Lung (tissue), 17 donors: ENCODE measurements at places on chromosomes 1 and 21. TPM values are rescaled to one million over a fixed set of nuclear protein-coding genes. Genes with fewer than 3 reads are reported as not detected.

- no peaks in the 10 kb centered on the region for H3K27me3 ChIP-seq
- DNase-seq, result no peak
- no peak overlapping the region for H3K27ac ChIP-seq
- peaks cover 6% of the 10 kb centered on the region for H3K4me1 ChIP-seq
- H3K36me3 ChIP-seq, result no peaks in the 10 kb centered on the region
Observed at GRCh38 chr1:88509379-88509778, 174.7 kb upstream of the PKN2 start.

DNA sequence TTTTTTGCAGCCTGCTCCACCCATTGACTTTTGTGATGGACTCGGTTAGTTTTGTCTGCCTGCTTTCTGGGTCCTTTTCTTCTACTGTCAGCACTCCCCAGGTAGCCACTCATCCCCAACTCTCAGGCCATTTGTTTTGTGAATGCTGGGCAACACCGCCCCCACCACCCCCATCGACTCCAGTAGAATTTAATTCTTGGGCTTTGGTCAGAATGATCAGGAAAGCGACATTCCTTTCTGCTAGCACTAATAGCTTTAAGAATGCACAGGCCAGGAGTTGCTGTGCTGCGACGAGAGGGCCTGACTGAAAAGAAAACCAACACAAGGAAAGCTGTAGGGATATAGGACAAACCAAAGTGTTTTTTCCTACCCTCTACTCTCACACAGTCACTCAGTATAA lies 144.4 kb downstream of the CDC7 start:
- H3K27ac ChIP-seq, result no peak overlapping the region
- no peaks in the 10 kb centered on the region for H3K36me3 ChIP-seq
- DNase-seq, result no peak
- H3K27me3 ChIP-seq, result no peaks in the 10 kb centered on the region
- no peaks in the 10 kb centered on the region for H3K4me1 ChIP-seq

LRRC53 gene
- total RNA-seq, result not detected

DNA sequence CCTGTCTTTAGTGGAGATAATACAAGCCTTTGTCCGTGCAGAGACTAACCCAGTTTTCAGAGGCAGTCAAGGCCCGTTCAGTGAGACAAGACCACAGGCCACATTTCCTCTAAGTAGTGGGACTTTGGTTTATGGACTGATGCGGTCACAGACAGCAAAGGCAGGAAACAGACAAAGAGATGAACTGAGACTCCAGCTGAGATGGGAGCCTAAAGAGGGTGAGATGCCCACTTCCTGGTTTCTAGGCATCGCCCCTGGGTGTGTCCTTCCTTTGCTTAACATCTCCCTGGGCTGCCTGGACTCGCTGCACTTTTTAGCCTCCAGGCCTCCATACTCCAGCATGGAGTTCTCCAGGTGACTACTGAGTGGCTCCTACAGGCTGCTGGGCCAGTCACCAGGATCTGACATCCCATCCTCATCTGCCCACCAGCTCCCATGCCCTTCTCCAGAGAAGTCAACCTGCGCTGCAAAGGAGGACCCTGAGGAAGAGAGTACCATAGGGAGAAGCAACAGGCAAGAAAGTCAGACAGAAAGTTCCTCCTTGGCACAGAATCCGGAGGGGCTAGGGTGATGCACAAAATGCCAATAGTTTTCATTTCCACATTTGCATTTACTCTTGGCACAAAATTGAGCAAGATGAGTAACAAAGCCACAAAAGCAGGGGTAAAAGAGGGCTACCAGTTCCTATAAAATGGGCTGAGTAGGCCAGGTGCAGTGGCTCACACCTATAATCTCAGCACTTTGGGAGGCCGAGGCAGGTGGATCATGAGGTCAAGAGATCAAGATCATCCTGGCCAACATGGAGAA lies 15.1 kb downstream of the THEMIS2 start:
- peaks cover 9% of the 10 kb centered on the region for H3K36me3 ChIP-seq
- H3K4me1 ChIP-seq, result no peaks in the 10 kb centered on the region
- no peak for DNase-seq
- no peaks in the 10 kb centered on the region for H3K27me3 ChIP-seq

SPATA45 gene
- total RNA-seq, result not detected

GRCh38 chr1:100730130-100730529 lies 10.6 kb downstream of the VCAM1 start:
- no peak overlapping the region for H3K27ac ChIP-seq
- H3K4me3 ChIP-seq, result no peak overlapping the region
- peaks cover 26% of the 10 kb centered on the region for H3K4me1 ChIP-seq
- no peaks in the 10 kb centered on the region for H3K27me3 ChIP-seq

- no peak overlapping the region for H3K27ac ChIP-seq
- no peak for DNase-seq
- H3K36me3 ChIP-seq, result no peaks in the 10 kb centered on the region
- no peaks in the 10 kb centered on the region for H3K27me3 ChIP-seq
- no peak overlapping the region for H3K4me3 ChIP-seq
Observed at GRCh38 chr1:183652107-183652506, 1.0 kb downstream of the APOBEC4 start.

- H3K27ac ChIP-seq, result no peak overlapping the region
- H3K27me3 ChIP-seq, result no peaks in the 10 kb centered on the region
- no peaks in the 10 kb centered on the region for H3K4me1 ChIP-seq
- no peak overlapping the region for H3K4me3 ChIP-seq
- DNase-seq, result no peak
Observed at GRCh38 chr1:231653632-231654031, 27.0 kb downstream of the DISC1 start.

C1QTNF12 gene
- 1.5 TPM for total RNA-seq

DNA sequence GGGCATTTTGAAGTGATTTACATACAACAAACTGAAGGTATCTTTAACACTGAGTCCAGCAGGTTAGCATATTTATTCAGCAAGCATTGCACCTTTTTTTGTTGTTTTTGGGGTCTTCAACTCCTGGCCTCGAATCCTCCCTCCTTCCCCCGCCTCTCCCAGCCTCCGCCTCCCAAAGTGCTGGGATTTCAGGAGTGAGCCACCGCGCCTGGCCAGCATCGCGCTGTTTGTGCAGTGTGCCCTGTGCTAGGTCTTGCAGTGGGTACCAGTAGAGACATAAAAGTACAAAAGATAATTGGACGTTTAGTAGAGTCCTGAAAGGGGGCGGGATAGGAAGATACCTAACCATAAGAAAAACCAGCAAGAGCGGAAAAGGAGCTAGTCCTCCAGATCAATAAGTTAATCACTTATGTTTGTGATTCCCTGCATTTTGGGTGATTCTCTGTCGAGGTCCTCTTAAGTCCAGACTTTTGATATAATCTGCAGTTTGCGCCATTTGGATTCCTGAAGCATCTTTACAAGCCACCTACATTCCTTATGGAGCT lies 111.8 kb downstream of the OSBPL9 start:
- H3K4me3 ChIP-seq, result no peak overlapping the region
- no peaks in the 10 kb centered on the region for H3K27me3 ChIP-seq
- H3K36me3 ChIP-seq, result no peaks in the 10 kb centered on the region
- no peak for DNase-seq
- H3K4me1 ChIP-seq, result no peaks in the 10 kb centered on the region

DNA sequence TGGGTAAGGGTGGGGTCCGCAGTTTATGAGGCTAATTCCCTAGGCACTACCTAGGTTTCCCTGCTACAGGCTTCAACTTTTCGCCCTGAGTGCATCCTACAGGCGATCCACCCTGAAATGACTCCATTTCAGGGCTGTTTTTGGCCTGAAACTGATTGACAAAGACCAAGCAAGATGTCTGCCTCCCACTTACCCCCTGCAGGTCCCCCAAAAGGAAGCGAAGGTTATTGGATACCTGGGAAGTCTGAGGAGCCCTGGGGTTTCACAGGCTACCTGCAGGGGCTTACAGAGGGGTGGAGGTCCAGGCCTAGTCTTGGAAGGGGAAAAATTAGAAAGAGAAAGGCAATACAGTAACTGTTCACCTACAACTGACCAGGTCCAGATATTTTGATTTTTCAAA lies 3.3 kb upstream of the TBX15 start:
- H3K4me1 ChIP-seq, result no peaks in the 10 kb centered on the region
- no peak overlapping the region for H3K4me3 ChIP-seq
- no peak for DNase-seq
- no peak overlapping the region for H3K27ac ChIP-seq
- no peaks in the 10 kb centered on the region for H3K36me3 ChIP-seq

TSACC gene
- not detected for total RNA-seq

CENPS gene
- total RNA-seq, result 19.5 TPM

- no peaks in the 10 kb centered on the region for H3K36me3 ChIP-seq
- no peak overlapping the region for H3K4me3 ChIP-seq
- peak overlapping the region; percentile 88 for H3K27ac ChIP-seq
- H3K4me1 ChIP-seq, result peaks cover 10% of the 10 kb centered on the region
- H3K27me3 ChIP-seq, result no peaks in the 10 kb centered on the region
Observed at GRCh38 chr1:8004113-8004802, 21.9 kb downstream of the ERRFI1 start.

GRCh38 chr1:227946624-227947385 lies 927 bp downstream of the WNT9A start:
- H3K27ac ChIP-seq, result peak overlapping the region; percentile 68
- DNase-seq, result peak; percentile 74
- peak overlapping the region; percentile 26 for H3K4me3 ChIP-seq
- H3K27me3 ChIP-seq, result no peaks in the 10 kb centered on the region
- peaks cover 7% of the 10 kb centered on the region for H3K4me1 ChIP-seq
- H3K36me3 ChIP-seq, result no peaks in the 10 kb centered on the region

- DNase-seq, result no peak
- no peaks in the 10 kb centered on the region for H3K4me1 ChIP-seq
- no peak overlapping the region for H3K4me3 ChIP-seq
- H3K27ac ChIP-seq, result no peak overlapping the region
Observed at GRCh38 chr1:14442669-14443068, 155.8 kb upstream of the KAZN start.

GRCh38 chr1:189103956-189104355 lies 1373.7 kb downstream of the BRINP3 start:
- no peak overlapping the region for H3K4me3 ChIP-seq
- DNase-seq, result no peak
- no peaks in the 10 kb centered on the region for H3K27me3 ChIP-seq
- no peaks in the 10 kb centered on the region for H3K4me1 ChIP-seq

DNA sequence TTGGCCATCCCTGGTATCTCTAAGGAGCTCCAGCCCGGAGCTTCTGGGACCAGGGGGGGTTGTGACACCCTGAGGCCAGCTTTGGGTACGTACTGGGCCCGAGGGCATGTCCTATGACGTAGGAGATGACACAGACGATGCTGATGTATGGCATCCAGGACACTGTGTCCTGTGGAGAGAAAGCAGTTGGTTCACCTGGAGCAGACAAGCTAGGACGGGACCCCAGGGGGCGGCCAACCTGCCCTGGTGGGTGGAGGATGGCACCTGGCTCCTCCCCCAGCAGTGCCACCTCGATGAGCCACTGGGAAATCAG lies 12.1 kb upstream of the SLC2A7 start:
- no peak overlapping the region for H3K4me3 ChIP-seq
- H3K27ac ChIP-seq, result no peak overlapping the region
- no peaks in the 10 kb centered on the region for H3K36me3 ChIP-seq

RGS4 gene
- 0.43 TPM for total RNA-seq
